Activated gamma-delta T cell (primary cell): ENCODE measurements at places on chromosomes 12 and 14.

DNA sequence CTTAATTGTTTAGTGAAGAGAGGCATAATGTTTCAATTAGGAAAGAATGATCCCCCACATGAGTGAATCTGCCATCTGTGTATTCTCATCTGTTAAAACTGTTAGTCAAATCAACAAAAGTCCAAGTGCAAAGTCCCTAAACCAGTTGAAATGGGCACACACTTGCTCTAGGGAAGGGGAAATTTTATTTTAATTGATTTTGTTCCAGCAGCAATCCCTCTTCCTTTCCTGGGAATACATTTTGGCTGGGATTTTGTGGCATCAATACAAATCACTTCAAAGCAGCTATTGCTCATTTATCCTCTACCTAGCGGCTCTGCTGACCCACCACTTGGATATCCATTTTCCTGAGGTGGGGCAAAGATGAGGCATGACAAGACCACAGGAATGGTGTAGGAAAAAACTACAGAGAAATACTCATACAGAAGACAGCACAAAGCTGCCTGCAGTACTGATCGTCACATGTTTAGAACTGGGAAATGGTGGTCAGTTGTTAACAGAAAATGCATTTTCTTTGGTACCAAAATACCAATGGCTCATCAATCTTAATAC, 9.8 kb upstream of the SSTR1 start:
- DNase-seq, result no peak

DNA sequence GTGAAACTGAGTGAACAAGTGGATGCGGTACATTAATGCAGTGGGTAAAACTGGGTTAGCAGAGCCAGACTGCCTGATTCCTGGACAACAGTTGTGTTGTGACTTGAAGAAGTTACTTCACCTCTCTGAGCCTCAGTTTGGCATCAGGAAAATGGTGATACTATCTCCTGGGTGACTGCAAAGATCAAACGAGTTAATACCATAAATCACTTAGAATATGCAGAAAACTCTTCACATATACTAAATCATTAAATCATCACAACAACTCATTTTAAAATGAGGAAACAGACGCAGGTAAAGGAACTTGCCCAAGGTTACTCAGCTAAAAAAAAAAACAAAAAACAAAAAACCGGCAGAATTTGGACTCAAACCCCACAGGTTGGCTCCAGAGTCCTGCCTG, 811 bp downstream of the MTERF2 start:
- no peak for DNase-seq

GRCh38 chr12:13229504-13229903, 33.0 kb downstream of the EMP1 start:
- no peak for DNase-seq

- no peak for DNase-seq
Measured at GRCh38 chr14:35362450-35362849, 42.1 kb downstream of the NFKBIA start.

GRCh38 chr14:53127832-53128231, 25.3 kb downstream of the DDHD1 start:
- no peak for DNase-seq

DNA sequence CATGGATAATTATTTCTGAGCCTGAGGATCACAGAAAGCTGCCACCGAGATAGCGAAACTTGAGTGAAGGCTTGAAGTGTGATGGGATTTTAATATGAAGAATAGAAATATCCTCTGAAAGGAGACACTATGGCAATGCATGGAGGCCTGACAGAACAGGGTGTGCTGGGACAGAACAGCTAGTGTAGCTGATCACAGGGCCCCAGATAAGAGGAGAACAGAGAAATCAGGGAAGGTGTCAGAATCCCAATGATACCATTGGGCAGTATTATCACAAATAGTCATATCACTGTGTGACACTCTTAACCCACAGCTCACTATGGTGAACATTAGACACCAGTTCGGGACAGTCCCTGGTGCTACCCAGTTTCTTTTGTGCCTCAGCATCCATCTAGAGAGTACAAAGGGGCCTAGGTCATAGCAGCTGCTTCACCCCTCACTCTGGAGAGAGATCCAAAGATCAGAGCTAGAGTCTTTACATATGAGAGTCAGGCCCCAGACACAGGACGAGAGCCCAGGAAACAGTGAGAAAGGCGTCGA, 506 bp upstream of the OR10P1 start:
- DNase-seq, result no peak

- DNase-seq, result no peak
Measured at GRCh38 chr14:26344596-26344995, 253.2 kb downstream of the NOVA1 start.

DNA sequence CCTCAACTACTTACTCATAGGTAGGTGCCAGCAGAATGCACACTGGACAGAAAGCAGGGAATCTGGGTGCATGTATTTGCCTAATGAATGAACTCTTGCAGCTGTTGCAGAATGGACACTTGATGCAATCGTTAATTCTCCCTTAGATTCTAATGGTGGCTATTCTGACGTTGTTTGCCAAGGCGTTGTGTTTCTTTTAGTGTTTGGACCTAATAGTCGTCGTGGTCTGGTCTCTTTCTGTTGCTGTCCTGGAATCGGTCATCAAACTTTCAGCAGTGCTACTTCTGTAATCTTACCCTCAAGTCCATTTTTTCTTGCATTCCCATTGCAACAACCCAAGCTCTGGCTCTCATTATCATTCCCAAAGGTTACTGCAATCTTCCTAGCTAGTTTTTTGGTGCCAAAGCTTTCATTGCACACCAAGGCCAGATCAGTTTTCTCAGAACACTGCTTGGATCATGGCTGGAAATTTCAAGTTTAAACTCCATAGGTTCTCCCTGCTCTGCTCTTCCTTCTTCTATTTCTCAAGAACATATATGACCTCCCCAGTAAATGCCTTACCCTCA, 31.3 kb downstream of the BMP4 start:
- no peak for DNase-seq

GRCh38 chr14:35140718-35141581, 18.6 kb downstream of the PRORP start:
- no peak for DNase-seq

GRCh38 chr12:49298160-49298559, 3.2 kb downstream of the PRPH start:
- DNase-seq, result no peak

- DNase-seq, result no peak
Measured at GRCh38 chr12:78977304-78977867, 112.8 kb downstream of the SYT1 start.

GRCh38 chr12:62409068-62409467, 57.6 kb upstream of the MON2 start:
- DNase-seq, result no peak

DNA sequence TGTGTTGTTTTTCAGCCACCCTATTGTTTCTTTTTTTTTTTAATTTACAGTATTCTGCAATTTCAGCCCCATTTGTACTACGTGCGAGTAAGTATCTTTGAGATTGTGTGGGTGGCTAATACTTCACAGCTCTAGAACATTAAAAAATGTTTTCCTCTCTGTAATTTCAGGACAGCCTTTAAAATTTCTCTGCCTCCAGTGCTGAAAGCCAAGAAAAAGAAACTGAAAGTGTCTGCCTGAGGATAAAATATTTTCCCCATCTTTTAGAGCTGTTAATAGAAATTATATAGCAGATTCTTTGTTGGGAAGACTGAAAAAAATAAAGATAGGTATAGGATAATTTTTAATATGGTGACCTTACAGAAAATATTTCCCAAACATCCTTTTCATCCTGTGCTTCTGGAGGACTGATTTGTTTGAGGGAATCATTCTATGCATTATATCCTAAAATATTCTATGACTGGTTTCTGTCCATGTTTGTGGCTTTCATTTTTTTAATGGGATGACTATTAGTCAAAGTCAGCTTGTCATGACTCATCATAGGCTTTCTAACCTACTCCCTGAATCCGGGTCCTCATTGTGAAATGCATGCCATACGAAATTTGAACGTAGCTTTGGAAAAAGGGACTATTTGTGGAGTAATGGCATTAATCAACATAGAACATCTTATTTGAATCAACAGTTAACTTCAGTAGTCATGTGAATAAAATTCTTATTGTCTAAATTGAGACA, 10.8 kb upstream of the TCTN2 start:
- no peak for DNase-seq

DNA sequence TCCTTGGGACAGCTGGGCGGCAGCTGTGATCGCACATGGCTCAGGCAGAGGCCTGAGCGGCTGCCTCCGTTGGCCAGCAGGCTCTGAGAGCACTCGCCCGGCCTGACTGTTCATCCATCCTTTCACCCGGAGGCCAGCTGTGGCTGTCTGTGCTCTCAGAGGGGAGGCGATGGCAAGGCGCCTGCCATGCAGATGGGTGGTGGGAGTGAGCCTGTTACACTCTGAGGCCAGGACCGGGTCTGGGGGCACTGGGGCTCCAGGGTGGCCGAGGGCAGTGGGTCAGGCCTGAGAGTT, 292.3 kb downstream of the TMEM121 start:
- DNase-seq, result no peak

- no peak for DNase-seq
Measured at GRCh38 chr12:48390026-48390425, 39.3 kb upstream of the ZNF641 start.

GRCh38 chr14:32256576-32256975, 53.5 kb upstream of the RNU6-8 start:
- DNase-seq, result no peak

DNA sequence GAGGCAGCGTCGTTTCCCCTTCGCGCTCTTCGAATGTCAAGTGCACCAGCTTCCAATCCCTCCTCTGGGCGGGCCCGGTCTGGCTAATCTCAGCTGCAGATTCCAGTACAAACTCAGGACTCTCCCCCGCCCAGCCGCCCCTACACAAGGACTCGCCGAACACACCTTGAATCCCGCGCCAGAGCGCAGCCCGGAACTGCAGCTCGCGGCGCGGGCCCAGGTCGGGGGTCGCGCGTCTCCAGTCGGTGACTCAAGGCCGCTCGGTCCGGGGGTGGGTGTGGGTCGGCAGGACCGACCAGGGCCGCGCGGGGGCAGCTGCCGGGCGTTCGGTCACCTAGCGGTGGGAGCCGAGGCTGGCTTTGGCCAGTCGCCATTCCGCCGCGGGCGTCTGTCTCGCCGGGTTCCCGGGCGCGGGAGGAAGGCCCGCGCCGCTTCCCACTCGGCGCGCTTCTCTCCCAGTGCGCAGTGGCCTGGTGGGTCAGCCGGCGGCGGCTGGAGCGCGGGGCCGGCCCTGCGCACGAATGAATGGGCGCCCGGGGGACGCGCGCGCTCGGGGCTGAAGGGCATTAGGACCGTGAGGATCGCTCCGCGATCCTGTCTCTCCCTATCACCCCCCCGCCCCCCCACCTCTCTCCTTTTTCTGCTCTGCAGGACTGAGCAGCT, at the start of gene GALNT16:
Gene GALNT16, plus strand, starts transcription at position 632 of the 663 bp plus-strand sequence. CDS start 133 bp downstream, outside the sequence.
- no peak for DNase-seq

- DNase-seq, result no peak
Measured at GRCh38 chr12:54974279-54974678, 10.3 kb downstream of the TESPA1 start.
